ENCODE measurements at places on chromosomes 16 and 17. TPM values are rescaled to one million over a fixed set of nuclear protein-coding genes. Genes with fewer than 3 reads are reported as not detected.

GRCh38 chr17:10229181-10229580 lies 30.8 kb upstream of the GAS7 start:
- no peak for DNase-seq

DNA sequence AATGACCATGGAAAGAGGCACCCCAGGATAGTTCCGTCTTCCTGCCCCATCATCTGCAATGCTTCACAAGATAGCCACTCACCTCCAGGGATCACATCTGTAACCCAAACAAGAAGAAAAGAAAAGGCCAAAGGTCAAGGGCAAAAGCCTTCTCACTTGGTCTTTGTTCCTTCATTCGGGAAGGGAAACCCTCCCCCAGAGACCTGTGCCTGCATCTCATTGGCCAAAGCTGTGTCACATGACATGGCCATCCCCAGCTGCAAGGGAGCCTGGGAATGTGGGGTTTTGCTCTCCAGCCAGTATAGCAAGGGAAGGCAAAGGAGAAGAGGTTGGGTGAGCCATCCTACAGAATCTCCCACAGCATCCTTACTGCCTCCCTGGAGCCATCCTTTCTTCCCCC lies 47.9 kb downstream of the NOL11 start:
- no peak for DNase-seq

DNA sequence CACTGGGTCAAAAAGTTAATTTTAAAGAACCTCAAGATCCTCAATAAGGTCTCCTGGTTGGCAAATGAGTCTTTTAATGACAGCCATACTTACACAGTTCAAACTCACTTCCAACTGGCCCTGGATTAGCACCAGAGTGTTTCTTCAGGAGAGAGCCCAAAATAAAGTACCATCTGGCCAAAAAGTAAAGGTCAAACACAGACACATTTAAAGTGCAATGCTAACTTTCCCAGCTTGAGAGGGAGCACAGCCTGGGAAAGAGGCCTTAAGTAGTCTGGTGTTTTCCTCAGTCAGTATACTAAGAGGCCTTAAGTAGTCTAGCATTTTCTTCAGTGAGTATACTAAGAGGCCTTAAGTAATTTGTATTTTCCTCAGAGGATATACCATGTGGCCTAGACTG lies 46.6 kb upstream of the ERN1 start:
- no peak for DNase-seq

DNA sequence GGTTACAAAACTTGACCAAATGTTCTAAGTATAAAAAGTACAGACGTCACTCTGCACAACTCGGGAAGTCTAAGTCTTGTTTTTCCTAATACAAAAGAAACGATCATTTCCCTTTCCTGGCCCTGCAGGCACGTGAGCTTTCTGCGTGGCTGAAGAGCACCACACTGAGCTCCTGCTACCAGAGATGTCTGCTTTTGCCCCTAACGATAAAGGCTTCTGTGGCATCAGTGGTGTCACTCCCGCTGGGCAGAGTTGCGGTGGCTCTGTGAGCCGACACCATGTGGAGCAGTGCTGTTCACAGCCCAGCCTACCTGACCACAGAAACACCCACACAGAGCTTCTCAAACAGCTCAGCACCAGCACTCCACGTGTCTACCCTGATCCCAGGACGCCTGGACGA lies 20.5 kb downstream of the EMC8 start:
- DNase-seq = peak; percentile 68

DNA sequence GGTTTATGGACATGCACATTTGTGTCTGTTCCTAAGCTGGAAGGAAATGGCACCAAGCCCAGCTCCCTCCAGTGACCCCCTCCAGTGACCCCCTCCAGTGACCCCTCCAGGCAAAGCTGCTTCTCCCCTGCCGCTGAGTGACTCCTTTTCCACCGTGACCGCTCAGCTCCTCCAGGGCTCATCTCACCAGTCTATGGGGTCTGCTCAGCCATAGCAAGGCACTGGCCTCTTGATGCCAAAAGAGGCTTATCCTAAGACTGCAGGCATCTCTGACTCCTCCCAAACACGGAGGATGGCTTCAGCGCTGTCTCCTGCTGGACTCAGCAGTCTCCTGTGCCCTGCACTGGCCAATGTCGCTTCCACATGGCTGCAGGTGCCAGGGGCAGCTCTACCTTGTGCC lies 35.3 kb downstream of the FA2H start:
- DNase-seq = no peak

- no peak for DNase-seq
Observed at GRCh38 chr17:82745524-82745923, 6.3 kb upstream of the TBCD start.

CD300E gene
- total RNA-seq = not detected

DNAH2 gene
- total RNA-seq = not detected

WIPF2 gene
- total RNA-seq = 15.9 TPM

RBBP6 gene
- total RNA-seq = 33.5 TPM
